Small intestine (tissue), 16 donors: ENCODE measurements at places on chromosomes 7 and 10. TPM values are rescaled to one million over a fixed set of nuclear protein-coding genes. Genes with fewer than 3 reads are reported as not detected.

- no peaks in the 10 kb centered on the region for H3K27me3 ChIP-seq
- peaks cover 9% of the 10 kb centered on the region for H3K4me1 ChIP-seq
- no peak for DNase-seq
- H3K4me3 ChIP-seq = no peak overlapping the region
- no peak overlapping the region for H3K27ac ChIP-seq
- no peaks in the 10 kb centered on the region for H3K36me3 ChIP-seq
Measured at GRCh38 chr7:116213361-116214130, 3.2 kb downstream of the TES start.

CDC14C gene
- polyA plus RNA-seq = 0.06 TPM

- H3K27ac ChIP-seq = no peak overlapping the region
- no peaks in the 10 kb centered on the region for H3K4me1 ChIP-seq
- no peak overlapping the region for H3K4me3 ChIP-seq
- DNase-seq = no peak
- no peaks in the 10 kb centered on the region for H3K27me3 ChIP-seq
- H3K36me3 ChIP-seq = no peaks in the 10 kb centered on the region
Measured at GRCh38 chr10:62852961-62853702, 37.0 kb upstream of the EGR2 start.

DNA sequence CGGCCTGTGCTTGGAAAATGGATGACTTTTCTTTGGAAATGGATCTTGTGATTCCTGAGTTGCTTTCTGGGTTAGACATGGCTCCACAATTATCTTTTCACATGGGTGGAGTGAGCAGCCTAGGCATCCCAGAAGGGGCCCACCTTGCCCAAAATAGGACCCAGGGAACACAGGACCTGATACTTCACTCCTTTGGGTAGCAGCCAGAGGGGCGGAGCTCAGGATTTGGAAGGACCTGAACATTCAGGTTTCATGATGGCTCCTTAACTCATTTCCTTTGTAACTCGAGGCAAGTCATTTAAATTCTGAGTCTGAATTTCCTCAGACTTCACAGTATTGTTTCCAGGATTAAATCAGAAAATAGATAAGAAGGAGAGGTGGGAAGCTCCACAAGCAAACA is 178.3 kb upstream of the ZMIZ1 start:
- no peak for DNase-seq
- H3K36me3 ChIP-seq = no peaks in the 10 kb centered on the region
- H3K4me1 ChIP-seq = no peaks in the 10 kb centered on the region
- no peak overlapping the region for H3K27ac ChIP-seq

- H3K4me3 ChIP-seq = no peak overlapping the region
- H3K36me3 ChIP-seq = peaks cover 10% of the 10 kb centered on the region
- no peak overlapping the region for H3K27ac ChIP-seq
- peaks cover 49% of the 10 kb centered on the region for H3K4me1 ChIP-seq
- no peaks in the 10 kb centered on the region for H3K27me3 ChIP-seq
- no peak for DNase-seq
Measured at GRCh38 chr7:143282124-143282523, 2.6 kb upstream of the TMEM139 start.
